ENCODE measurements at places on chromosomes 5 and 9. TPM values are rescaled to one million over a fixed set of nuclear protein-coding genes. Genes with fewer than 3 reads are reported as not detected.
A peak's percentile ranks its signal among the peaks of the same experiment; 100 is the strongest.

The RMND5B gene
- total RNA-seq, result 24.4 TPM

The WNT8A gene
- not detected for total RNA-seq

The IPPK gene
- total RNA-seq, result 9.3 TPM

The SPARC gene
- 24,474 TPM for total RNA-seq

The PKD2L2 gene
- not detected for total RNA-seq

The CD72 gene
- 1.1 TPM for total RNA-seq

The PDLIM4 gene
- total RNA-seq, result 59.2 TPM

The EEIG1 gene
- 39.4 TPM for total RNA-seq

The SLC2A6 gene
- 5.4 TPM for total RNA-seq

The TRIM32 gene
- total RNA-seq, result 40.1 TPM

GRCh38 chr5:141958113-141958512, at the start of gene PCDH12:
Gene PCDH12 (minus strand): TSS chr5:141958202. CDS start chr5:141957851, 351 bp downstream.
- DNase-seq, result no peak
- no peak within 1 kb of the TSS for H3K4me3 ChIP-seq
- H3K4me1 ChIP-seq, result peaks cover 6% of the 10 kb centered on the region
- H3K27me3 ChIP-seq, result no peaks in the 10 kb centered on the region
- no peak within 1 kb of the TSS for H3K27ac ChIP-seq

- H3K4me1 ChIP-seq, result no peaks in the 10 kb centered on the region
- H3K4me3 ChIP-seq, result no peak overlapping the region
- no peaks in the 10 kb centered on the region for H3K27me3 ChIP-seq
- no peak overlapping the region for H3K27ac ChIP-seq
- DNase-seq, result no peak
- no peaks in the 10 kb centered on the region for H3K36me3 ChIP-seq
These were observed 309.6 kb upstream of the RFX3 start for GRCh38 chr9:3835393-3835792.

GRCh38 chr9:70411121-70411929, 3.1 kb downstream of the KLF9 start:
- H3K36me3 ChIP-seq, result peaks cover 8% of the 10 kb centered on the region
- no peak for DNase-seq
- H3K27me3 ChIP-seq, result no peaks in the 10 kb centered on the region
- peak overlapping the region; percentile 99 for H3K27ac ChIP-seq
- peak overlapping the region; percentile 97 for H3K4me3 ChIP-seq
- H3K4me1 ChIP-seq, result peaks cover 65% of the 10 kb centered on the region

- peak overlapping the region; percentile 55 for H3K27ac ChIP-seq
- H3K27me3 ChIP-seq, result no peaks in the 10 kb centered on the region
- H3K36me3 ChIP-seq, result peaks cover 6% of the 10 kb centered on the region
- peaks cover 6% of the 10 kb centered on the region for H3K4me1 ChIP-seq
These were observed 110.4 kb upstream of the GRHPR start for GRCh38 chr9:37311938-37312708.

GRCh38 chr5:78647838-78648358, 674 bp downstream of the LHFPL2 start:
- no peaks in the 10 kb centered on the region for H3K27me3 ChIP-seq
- peaks cover 7% of the 10 kb centered on the region for H3K36me3 ChIP-seq
- peaks cover 50% of the 10 kb centered on the region for H3K4me1 ChIP-seq
- no peak for DNase-seq

GRCh38 chr5:23884405-23885031, 377.1 kb downstream of the PRDM9 start:
- H3K36me3 ChIP-seq, result no peaks in the 10 kb centered on the region
- no peaks in the 10 kb centered on the region for H3K27me3 ChIP-seq
- no peak for DNase-seq
- H3K27ac ChIP-seq, result no peak overlapping the region

- no peak for DNase-seq
- no peak overlapping the region for H3K4me3 ChIP-seq
- no peaks in the 10 kb centered on the region for H3K27me3 ChIP-seq
- no peak overlapping the region for H3K27ac ChIP-seq
These were observed 35.6 kb downstream of the PTCD2 start for GRCh38 chr5:72355706-72356299.

DNA sequence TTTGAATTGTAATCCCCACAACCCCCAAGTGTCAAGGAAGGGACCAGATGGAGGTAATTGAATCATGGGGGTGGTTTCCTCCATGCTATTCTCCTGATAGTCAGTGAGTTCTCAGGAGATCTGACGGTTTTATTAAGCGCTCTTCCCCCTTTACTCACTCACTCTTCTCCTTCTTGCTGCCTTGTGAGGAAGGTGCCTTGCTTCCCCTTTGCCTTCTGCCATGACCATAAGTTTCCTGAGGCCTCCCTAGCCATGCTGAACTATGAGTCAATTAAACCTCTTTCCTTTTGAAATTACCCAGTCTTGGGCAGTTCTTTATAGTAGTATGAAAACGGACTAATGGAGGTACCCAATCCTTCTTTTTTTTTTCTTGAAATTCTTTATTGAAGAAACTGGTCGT, 2.2 kb upstream of the CEP120 start:
- no peak overlapping the region for H3K27ac ChIP-seq
- DNase-seq, result no peak
- no peaks in the 10 kb centered on the region for H3K36me3 ChIP-seq
- H3K4me1 ChIP-seq, result peaks cover 25% of the 10 kb centered on the region

DNA sequence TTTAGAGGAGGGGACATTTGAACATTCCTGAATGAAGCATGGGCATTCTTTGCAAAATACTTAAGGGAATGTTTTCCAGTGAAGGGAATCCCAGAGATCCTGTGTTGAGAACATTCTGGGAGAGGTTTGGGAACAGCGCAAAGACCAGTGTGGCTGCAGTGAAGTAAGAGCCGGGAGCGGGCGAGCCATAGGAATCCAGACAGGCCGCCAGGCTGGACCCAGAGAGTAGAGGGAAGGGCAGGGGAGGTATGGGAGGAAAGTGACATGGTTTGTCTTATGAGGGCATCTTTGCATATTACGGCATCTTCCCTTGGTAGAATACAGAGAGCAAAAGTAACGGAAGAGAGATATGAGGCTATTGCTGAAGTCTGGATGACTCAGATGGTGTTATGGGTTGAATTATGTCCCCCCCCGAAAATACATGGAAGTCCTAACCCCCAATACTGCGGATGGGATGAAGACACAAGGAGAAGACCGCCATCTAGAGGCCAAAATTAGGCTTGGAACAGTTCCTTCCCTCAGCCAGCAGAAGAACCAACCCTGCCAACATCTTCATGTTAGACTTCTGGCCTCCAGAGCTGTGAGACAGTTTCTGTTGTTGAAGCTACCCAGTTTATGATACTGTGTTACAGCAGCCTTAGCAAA, 268.2 kb downstream of the MAST4 start:
- H3K27me3 ChIP-seq, result no peaks in the 10 kb centered on the region
- H3K36me3 ChIP-seq, result no peaks in the 10 kb centered on the region
- H3K4me1 ChIP-seq, result peaks cover 18% of the 10 kb centered on the region
- H3K4me3 ChIP-seq, result no peak overlapping the region
- H3K27ac ChIP-seq, result no peak overlapping the region

DNA sequence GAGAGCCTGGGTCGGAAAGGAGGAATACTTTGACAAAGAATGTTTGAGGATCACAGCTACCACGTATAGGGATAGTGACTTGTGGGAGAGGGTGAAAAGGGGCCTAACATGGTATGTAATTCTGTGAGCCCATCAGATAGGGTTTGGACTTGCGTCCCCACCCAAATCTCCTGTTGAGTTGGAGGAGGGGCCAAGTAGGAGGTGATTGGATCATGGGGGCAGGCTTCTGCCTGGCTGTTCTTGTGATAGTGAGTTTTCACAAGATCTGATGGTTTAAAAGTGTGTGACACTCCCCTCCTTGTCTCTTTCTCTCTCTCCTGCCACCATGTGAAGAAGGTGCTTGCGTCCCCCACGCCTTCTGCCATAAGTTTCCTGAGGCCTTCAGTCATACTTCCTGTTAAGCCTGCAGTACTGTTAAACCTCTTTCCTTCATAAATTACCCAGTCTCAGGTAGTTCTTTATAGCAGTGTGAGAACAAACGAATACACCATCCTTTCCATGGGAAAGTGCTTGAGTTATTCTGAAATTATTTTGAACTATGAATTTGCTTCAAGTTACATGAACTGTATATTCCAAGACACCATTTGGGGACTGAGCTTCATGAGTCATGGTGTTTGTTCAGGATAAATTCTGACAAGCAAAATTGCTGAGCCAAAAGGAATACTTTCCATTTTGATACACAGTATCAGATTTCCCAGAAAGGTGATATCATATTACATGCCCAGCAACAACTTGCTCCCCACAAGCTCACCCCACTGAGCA, 68.8 kb upstream of the SSBP2 start:
- no peaks in the 10 kb centered on the region for H3K27me3 ChIP-seq
- peak overlapping the region; percentile 97 for H3K27ac ChIP-seq
- H3K4me1 ChIP-seq, result peaks cover 37% of the 10 kb centered on the region
- DNase-seq, result no peak
- H3K36me3 ChIP-seq, result no peaks in the 10 kb centered on the region

DNA sequence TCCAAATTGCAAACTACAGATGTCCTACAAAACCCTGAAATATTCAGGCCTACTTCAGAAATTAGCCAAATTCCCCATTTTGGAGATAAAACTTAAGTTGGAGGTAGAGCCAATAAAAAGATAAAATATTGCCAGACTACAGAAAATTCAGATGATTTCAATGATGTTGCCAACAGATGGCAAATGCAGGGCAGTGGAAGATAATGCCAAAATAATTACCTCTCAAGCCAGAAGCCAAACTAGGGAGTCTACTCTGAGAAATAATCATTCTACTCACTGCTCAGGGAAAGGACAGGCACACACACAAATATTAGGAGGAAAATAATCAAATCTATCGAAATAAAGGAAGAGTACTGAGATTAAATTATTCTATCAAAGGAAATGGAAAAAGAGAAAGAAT, 347.5 kb upstream of the CCNG1 start:
- H3K4me1 ChIP-seq, result no peaks in the 10 kb centered on the region
- no peaks in the 10 kb centered on the region for H3K36me3 ChIP-seq
- no peak overlapping the region for H3K27ac ChIP-seq
- DNase-seq, result no peak
- H3K27me3 ChIP-seq, result peaks cover 4% of the 10 kb centered on the region

DNA sequence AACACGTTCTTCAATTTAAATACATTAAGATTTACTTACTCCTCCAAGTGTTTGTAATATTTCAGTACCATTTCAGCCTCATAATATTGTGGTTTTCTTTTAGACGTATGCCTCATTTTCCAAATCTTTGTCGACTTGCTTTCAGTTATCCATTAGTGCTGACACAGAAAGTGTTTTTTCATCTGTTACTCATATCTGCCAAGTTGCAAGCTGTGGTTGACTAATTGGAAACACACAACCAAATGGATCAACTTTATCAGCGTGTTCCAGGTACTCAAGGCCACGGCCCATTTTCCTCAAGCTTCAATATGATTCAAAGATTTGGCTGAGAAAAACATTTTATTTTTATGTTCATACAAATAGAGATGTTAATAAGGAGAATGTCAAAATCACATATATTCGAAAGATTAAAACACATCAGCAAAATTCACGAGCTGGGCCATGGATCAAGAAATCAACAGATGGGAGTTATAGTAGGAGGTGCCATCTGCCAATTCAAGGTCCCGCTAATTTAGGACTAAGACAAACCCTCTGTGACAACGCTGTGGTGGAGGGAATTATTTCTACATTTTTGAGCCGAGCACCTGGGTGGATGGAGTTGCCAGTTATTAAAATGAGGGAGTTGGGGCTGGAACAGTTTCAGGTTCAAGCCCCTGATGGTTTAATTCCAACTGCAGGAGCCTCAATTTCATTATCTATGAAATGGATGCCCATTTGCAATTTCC, 27.2 kb upstream of the CCNJL start:
- no peak for DNase-seq
- no peaks in the 10 kb centered on the region for H3K4me1 ChIP-seq
- no peak overlapping the region for H3K27ac ChIP-seq
- no peak overlapping the region for H3K4me3 ChIP-seq
- no peaks in the 10 kb centered on the region for H3K36me3 ChIP-seq

DNA sequence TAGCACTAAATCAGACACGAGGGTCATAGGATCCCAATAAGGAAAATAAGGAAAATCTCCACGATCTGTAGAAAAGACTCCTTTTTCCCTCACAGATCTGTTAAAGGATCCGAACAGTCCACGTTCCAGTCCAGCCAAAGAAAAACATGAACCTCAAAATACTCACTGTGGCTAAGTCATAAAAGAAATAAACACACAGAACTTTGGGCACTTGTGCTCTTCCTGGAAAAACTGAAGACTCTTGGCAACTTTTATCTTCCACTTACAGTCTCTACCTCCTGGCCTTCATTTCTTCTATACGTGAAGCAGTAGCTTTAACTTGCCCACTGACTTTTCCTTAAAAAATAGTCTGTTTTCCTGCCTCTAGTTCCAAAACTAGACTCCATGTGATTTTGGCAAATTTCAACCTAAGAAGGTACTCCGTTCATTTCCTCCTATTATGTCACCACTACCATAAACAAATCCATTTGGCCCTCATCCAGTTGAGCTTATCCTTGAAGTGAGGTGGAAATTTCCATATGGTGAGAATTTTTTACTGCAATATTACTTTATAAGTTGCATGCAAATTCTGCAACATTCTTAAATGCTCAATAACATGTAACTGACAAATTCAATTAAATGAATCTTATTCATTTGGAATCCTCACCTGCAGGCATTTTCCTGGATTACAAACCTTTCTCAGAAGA, 5.3 kb upstream of the LHFPL2 start:
- H3K4me3 ChIP-seq, result no peak overlapping the region
- H3K36me3 ChIP-seq, result no peaks in the 10 kb centered on the region
- no peaks in the 10 kb centered on the region for H3K27me3 ChIP-seq
- no peak for DNase-seq
- peaks cover 45% of the 10 kb centered on the region for H3K4me1 ChIP-seq

GRCh38 chr5:77741608-77742007, 34.5 kb downstream of the TBCA start:
- no peak overlapping the region for H3K27ac ChIP-seq
- no peaks in the 10 kb centered on the region for H3K27me3 ChIP-seq
- peaks cover 16% of the 10 kb centered on the region for H3K4me1 ChIP-seq

DNA sequence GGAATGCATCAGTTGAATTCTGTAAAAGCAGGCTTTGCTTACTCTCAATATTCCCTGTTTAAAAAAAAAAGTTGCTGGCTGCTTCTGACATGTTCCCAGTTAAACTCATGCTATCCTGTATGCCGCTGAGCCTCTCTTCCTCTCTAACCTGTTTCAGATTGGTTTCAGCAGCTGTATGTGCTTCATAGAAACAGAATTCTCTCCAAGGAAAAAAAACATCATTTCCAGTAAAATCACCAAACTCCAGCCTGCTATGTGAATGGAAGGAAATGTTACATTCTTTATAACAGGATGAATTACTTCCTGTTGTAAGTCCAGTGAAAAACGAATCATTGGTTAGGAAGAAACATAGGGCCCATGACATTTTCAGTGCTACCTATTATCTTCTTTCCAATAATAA, 25.7 kb upstream of the KCNV2 start:
- H3K27me3 ChIP-seq, result no peaks in the 10 kb centered on the region
- peak overlapping the region; percentile 29 for H3K27ac ChIP-seq
- no peak overlapping the region for H3K4me3 ChIP-seq

GRCh38 chr9:8569823-8570222, 770.2 kb upstream of the DMAC1 start:
- no peaks in the 10 kb centered on the region for H3K36me3 ChIP-seq
- H3K4me3 ChIP-seq, result no peak overlapping the region
- H3K4me1 ChIP-seq, result peaks cover 7% of the 10 kb centered on the region
- H3K27ac ChIP-seq, result no peak overlapping the region
- H3K27me3 ChIP-seq, result peaks cover 37% of the 10 kb centered on the region
- no peak for DNase-seq

- H3K27ac ChIP-seq, result no peak overlapping the region
- no peak overlapping the region for H3K4me3 ChIP-seq
- no peak for DNase-seq
- H3K4me1 ChIP-seq, result no peaks in the 10 kb centered on the region
- H3K36me3 ChIP-seq, result peaks cover 8% of the 10 kb centered on the region
- H3K27me3 ChIP-seq, result no peaks in the 10 kb centered on the region
These were observed 113.3 kb upstream of the CAST start for GRCh38 chr5:96548905-96549304.

Data from chondrocyte (in vitro differentiated cells).